ENCODE measurements at places on chromosomes 3 and 15. TPM values are rescaled to one million over a fixed set of nuclear protein-coding genes. Genes with fewer than 3 reads are reported as not detected.

DNA sequence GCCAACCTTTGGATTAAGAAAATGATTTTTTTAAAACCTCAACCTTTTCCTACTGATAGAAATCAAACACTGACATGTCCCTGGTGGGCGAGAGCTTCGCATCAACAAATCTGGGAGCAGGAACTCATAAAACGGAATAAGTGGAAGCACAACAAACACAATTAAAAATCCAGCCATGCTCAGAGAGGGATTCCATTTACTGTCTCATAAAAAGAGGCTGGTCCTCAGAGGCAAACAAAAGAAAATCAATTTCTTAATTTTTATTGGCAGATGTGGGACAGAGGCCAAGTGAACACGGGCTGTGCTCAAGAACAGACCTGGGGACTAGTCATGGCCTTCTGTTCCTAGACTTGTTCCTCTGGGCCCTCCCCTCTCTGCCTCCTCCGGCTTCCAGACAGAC, 214.5 kb downstream of the NTRK3 start:
- no peaks in the 10 kb centered on the region for H3K27me3 ChIP-seq
- no peaks in the 10 kb centered on the region for H3K36me3 ChIP-seq
- no peaks in the 10 kb centered on the region for H3K4me1 ChIP-seq
- DNase-seq, result no peak

DNA sequence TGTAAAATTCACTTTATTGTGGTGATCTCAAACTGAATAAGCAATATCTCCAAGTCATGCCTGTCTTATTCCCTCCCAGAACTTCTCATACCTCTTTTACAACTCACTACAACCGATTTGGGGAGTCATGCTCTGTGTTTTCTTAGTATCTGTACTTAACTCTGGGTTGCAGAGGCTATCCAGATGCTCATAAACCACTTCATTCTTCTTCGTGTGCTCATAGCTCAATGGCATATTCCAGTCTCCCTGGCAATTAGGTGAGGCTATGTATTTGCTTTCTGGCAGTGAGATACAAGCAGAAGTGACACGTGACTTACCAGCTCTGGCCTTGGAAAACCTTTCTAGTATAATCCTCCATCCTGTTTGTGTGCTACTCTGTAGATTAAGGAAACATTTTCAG, 360.9 kb downstream of the ZNF385D start:
- no peaks in the 10 kb centered on the region for H3K36me3 ChIP-seq
- H3K4me3 ChIP-seq, result no peak overlapping the region
- H3K27ac ChIP-seq, result no peak overlapping the region
- no peak for DNase-seq
- H3K27me3 ChIP-seq, result no peaks in the 10 kb centered on the region
- no peaks in the 10 kb centered on the region for H3K4me1 ChIP-seq

- H3K27me3 ChIP-seq, result no peaks in the 10 kb centered on the region
- H3K4me3 ChIP-seq, result no peak overlapping the region
- peaks cover 6% of the 10 kb centered on the region for H3K4me1 ChIP-seq
- H3K36me3 ChIP-seq, result no peaks in the 10 kb centered on the region
- DNase-seq, result no peak
Measured at GRCh38 chr3:135099734-135100355, 304.8 kb downstream of the EPHB1 start.

DNA sequence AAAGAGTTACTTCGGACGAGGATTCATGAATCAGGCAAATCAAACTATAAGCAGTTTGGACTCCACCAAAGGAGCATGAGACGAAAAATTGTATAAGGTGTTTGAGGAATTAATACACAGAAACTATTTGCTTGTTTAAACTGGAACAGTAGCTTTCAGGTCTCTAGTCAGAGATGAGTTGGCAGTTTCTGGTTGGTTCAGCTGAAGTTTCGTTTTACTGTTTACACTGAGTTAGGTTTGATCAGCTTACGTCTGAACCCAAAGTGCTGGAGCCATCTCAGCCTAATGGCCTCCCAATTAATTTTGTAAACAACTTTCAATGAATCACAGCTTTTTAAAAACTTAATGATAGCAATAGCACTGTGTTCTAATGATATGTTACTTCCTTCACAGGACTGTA, 703.7 kb downstream of the NLGN1 start:
- no peaks in the 10 kb centered on the region for H3K27me3 ChIP-seq
- no peak overlapping the region for H3K4me3 ChIP-seq
- H3K27ac ChIP-seq, result no peak overlapping the region
- no peaks in the 10 kb centered on the region for H3K4me1 ChIP-seq
- no peak for DNase-seq
- no peaks in the 10 kb centered on the region for H3K36me3 ChIP-seq

DNA sequence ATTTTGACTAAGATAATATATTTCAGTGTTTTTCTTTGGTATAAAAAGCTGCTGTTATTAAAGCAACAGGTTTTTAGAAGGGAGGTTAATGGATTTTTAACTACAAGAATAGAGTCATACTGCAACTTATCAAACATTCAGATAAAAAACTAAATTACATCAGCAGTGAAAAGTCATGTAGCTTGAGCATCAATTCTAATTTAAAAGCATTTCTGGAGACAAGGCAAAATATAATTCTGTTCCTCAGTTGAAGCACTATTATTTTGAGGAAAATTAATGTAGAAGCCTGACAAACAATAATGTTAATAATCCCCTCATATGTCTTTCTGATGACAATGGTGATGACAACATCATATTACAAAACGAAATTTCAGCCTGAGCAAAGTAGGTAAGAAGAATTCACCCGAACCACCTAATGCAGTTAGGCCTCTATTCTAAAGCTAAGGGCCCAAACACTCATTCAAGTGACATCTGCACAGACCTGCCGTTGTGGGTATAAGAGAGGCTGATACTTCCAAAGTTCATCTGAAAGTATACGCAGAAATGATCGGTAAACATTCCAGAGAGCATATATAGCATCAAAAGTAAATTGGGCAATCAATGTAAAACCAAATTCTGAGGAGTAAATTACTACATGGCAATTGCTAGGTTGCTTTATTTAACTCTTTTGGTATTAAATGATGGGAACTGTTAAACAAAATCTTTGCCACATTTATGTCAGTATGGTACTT, 12.8 kb upstream of the ROBO2 start:
- DNase-seq, result no peak
- H3K4me3 ChIP-seq, result no peak overlapping the region
- no peaks in the 10 kb centered on the region for H3K27me3 ChIP-seq
- H3K36me3 ChIP-seq, result no peaks in the 10 kb centered on the region

- peaks cover 9% of the 10 kb centered on the region for H3K36me3 ChIP-seq
- H3K27ac ChIP-seq, result no peak overlapping the region
- H3K27me3 ChIP-seq, result no peaks in the 10 kb centered on the region
- no peak for DNase-seq
- no peaks in the 10 kb centered on the region for H3K4me1 ChIP-seq
Measured at GRCh38 chr3:158696618-158697017, 24.2 kb upstream of the LXN start.

DNA sequence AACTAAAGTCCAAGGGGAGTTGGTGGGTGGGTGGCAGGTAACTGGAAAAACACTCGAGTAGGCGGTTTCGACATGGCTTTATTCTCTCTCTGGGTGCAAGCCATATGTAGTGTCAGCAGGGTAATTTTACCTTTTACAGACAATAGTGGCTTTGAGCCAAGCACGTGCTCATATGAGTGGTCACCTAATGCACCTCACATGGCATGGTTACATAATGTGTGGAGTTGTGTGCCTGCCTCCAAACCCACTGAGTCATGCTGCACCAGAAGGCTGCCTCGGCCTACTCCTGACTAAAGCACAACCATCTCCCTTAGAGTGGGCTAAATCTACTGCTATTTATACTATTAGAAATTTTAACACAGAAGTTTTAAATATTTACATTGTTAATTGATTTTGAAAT, 16.5 kb downstream of the CCRL2 start:
- no peaks in the 10 kb centered on the region for H3K4me1 ChIP-seq
- no peak overlapping the region for H3K27ac ChIP-seq
- H3K36me3 ChIP-seq, result no peaks in the 10 kb centered on the region
- no peak for DNase-seq
- H3K27me3 ChIP-seq, result no peaks in the 10 kb centered on the region

- no peak overlapping the region for H3K27ac ChIP-seq
- H3K4me1 ChIP-seq, result peaks cover 3% of the 10 kb centered on the region
- no peaks in the 10 kb centered on the region for H3K36me3 ChIP-seq
- H3K27me3 ChIP-seq, result no peaks in the 10 kb centered on the region
- no peak overlapping the region for H3K4me3 ChIP-seq
- DNase-seq, result no peak
Measured at GRCh38 chr3:190429681-190430080, 20.0 kb downstream of the TMEM207 start.

GRCh38 chr3:42753757-42754156, 19.3 kb downstream of the CCDC13 start:
- H3K4me3 ChIP-seq, result no peak overlapping the region
- no peak overlapping the region for H3K27ac ChIP-seq
- H3K4me1 ChIP-seq, result no peaks in the 10 kb centered on the region
- no peak for DNase-seq

- no peaks in the 10 kb centered on the region for H3K36me3 ChIP-seq
- H3K4me1 ChIP-seq, result no peaks in the 10 kb centered on the region
- no peak overlapping the region for H3K27ac ChIP-seq
- DNase-seq, result no peak
Measured at GRCh38 chr3:101142160-101142559, 148.9 kb upstream of the ABI3BP start.

DNA sequence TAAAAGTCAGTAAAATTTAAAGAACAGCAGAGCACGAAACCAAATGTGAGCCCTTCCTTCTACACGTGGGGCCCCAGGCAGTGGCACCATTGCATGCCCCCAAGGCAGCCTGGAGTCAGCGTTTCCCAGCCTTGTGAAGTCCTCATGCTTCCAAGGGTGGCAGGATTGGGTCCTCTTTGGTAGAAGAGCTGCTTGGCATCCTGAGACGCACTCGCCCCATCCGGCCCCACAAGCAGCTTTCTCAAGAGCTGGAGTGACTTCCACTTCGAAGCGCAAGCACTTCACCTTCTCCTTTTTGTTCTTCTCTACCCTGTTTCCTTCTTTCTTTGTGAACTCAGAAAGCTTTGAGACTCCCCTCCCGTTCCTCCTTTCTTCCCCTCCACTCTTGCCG, 34.7 kb downstream of the ZNF710 start:
- peaks cover 50% of the 10 kb centered on the region for H3K4me1 ChIP-seq
- H3K27me3 ChIP-seq, result no peaks in the 10 kb centered on the region
- DNase-seq, result peak; percentile 30
- H3K36me3 ChIP-seq, result no peaks in the 10 kb centered on the region
- no peak overlapping the region for H3K4me3 ChIP-seq

- DNase-seq, result no peak
- no peak overlapping the region for H3K4me3 ChIP-seq
- no peaks in the 10 kb centered on the region for H3K27me3 ChIP-seq
- H3K27ac ChIP-seq, result no peak overlapping the region
- peaks cover 3% of the 10 kb centered on the region for H3K4me1 ChIP-seq
- H3K36me3 ChIP-seq, result no peaks in the 10 kb centered on the region
Measured at GRCh38 chr3:178090899-178091298, 445.3 kb upstream of the KCNMB2 start.

DNA sequence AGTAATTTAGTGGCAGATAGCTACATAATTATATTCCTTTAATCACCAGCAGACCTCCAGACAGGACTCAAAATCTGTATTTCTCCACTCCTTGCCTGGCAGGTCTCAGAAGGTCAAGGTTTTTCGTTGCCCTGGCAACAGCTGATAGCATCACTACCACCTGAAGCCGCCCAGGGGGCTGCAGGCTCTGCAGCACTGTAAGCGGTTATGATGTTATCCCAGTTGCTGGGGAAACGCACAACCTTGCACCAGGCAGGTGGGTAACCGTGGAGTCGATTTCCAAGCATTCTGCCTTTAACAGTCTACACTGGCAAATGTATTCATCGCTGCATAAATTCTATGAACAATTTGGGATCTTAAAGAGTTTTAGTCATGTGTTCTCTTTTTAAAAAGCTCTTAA, 756.3 kb downstream of the NTRK3 start:
- H3K4me1 ChIP-seq, result peaks cover 51% of the 10 kb centered on the region
- H3K4me3 ChIP-seq, result no peak overlapping the region
- H3K27me3 ChIP-seq, result no peaks in the 10 kb centered on the region

GRCh38 chr3:124800511-124801258, 70.4 kb downstream of the UMPS start:
- H3K36me3 ChIP-seq, result peaks cover 10% of the 10 kb centered on the region
- peaks cover 32% of the 10 kb centered on the region for H3K4me1 ChIP-seq
- H3K27me3 ChIP-seq, result no peaks in the 10 kb centered on the region
- no peak overlapping the region for H3K4me3 ChIP-seq

DNA sequence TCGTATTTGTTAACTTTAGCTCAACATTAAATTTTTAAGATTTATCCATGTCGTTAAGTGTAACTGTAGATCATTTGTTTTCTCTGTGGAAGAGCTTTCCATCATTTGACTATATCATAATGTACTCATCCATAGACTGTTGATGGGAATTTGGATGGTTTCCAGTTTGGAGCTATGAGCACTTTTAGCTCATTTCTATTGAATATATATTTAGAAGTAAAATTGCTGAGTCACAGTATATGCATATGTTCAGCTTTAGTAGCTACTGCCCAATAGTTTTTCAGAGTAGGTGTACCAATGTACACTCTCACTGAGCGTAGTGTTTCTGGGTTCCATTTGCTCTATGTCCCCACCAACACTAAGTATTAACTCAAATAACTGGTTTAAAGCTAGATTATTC, 263.0 kb downstream of the ULK4 start:
- no peaks in the 10 kb centered on the region for H3K4me1 ChIP-seq
- no peak overlapping the region for H3K4me3 ChIP-seq
- no peaks in the 10 kb centered on the region for H3K36me3 ChIP-seq
- H3K27ac ChIP-seq, result no peak overlapping the region
- H3K27me3 ChIP-seq, result no peaks in the 10 kb centered on the region

GRCh38 chr3:58555203-58555602, 18.2 kb upstream of the ACOX2 start:
- no peaks in the 10 kb centered on the region for H3K4me1 ChIP-seq
- H3K27ac ChIP-seq, result no peak overlapping the region
- no peak for DNase-seq
- no peaks in the 10 kb centered on the region for H3K36me3 ChIP-seq
- H3K27me3 ChIP-seq, result no peaks in the 10 kb centered on the region

- no peak overlapping the region for H3K27ac ChIP-seq
- H3K36me3 ChIP-seq, result no peaks in the 10 kb centered on the region
- no peaks in the 10 kb centered on the region for H3K27me3 ChIP-seq
- no peak overlapping the region for H3K4me3 ChIP-seq
- no peaks in the 10 kb centered on the region for H3K4me1 ChIP-seq
Measured at GRCh38 chr3:103609472-103609871, 1174.7 kb downstream of the ZPLD1 start.

DNA sequence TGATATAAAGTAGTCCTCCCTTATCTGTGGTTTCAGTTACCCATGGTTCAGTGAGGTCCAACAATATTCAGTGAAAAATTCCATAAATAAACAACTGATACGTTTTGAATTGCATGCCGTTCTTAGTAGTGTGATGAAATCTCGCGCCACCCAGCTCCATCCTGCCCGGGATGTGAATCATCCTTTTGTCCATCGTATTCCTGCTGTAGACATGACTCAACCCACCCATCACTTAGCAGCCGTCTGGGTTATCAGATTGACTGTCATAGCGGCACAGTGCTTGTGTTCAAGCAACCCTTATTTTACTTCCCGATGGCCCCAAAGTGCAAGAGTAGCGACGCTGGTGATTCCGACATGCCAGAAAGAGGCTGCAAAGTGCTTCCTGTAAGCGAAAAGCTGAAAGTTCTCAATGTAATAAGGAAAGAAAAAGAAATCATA, 48.0 kb upstream of the MEX3B start:
- no peaks in the 10 kb centered on the region for H3K36me3 ChIP-seq
- H3K27ac ChIP-seq, result no peak overlapping the region
- H3K4me3 ChIP-seq, result no peak overlapping the region
- no peak for DNase-seq
- H3K27me3 ChIP-seq, result no peaks in the 10 kb centered on the region

CTXN2 gene
- total RNA-seq, result not detected

ITGB5 gene
- total RNA-seq, result 62.8 TPM

LMOD3 gene
- 194 TPM for total RNA-seq

TRMT10C gene
- 25.8 TPM for total RNA-seq

ADAMTS9 gene
- 4.8 TPM for total RNA-seq

SIDT1 gene
- total RNA-seq, result 0.87 TPM

LIPH gene
- not detected for total RNA-seq

RARRES1 gene
- total RNA-seq, result 2.7 TPM

SMAD6 gene
- 2.4 TPM for total RNA-seq

DPPA2 gene
- total RNA-seq, result not detected
